ENCODE measurements at places on chromosomes 3 and 15.

DNA sequence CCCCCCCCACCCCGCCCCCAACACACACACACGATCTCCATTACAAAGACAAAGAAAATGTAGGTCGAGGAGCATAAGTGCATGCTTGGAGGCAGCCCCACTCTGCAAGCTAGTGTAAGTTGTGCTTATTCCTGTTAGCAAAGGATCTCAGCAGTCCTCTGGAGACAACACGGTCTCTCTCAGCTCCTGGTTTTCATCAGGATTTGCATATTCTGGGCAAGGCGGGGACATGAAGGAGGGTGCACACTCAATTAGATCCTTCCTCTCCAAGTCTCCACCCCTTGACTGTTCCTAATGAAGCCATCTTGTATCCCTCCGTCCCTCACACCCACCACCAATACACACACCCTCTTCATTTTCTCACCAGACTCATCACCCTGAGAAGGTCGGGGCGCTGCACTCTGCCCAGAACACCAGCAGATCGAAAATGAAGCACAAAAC lies 63.8 kb downstream of the MRPL46 start:
- DNase-seq: no peak

DNA sequence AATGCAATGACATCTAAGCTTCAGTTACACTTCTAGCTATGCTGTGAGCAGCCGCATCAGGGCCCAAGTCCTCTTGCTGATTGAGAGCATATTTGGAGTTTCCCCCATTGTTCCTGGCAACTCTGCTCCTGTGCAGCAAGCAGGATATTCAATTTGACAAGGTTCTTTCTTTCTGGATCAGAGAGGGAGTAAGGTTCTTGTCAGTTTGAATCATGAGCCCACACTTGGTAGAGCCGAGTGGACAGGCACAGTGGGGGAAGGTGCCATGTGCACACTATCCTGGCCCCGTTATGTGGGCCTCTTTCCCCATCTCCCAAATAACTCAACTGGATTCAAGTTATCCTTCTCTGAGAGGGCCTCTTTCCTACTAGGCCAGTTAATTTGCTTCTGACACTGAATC lies 385.4 kb downstream of the ZIC1 start:
- DNase-seq: no peak

DNA sequence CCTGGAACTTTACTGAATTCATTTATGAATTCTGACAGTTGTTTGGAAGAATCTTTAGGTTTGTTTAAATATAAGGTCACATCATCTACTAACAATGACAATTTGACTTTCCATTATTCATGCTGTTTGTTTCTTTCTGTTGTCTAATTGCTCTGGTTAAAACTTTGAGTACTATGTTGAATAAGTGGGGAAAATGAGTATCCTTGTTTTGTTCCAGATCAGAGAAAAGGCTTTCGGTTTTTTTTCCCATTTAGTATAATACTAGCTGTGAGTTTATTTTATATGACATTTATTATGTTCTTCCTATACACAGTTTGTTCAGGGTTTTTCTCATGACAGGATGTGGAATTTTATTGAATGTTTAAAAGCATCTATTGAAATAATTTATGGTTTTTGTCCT lies 11.3 kb upstream of the TUBGCP5 start:
- no peak for DNase-seq

DNA sequence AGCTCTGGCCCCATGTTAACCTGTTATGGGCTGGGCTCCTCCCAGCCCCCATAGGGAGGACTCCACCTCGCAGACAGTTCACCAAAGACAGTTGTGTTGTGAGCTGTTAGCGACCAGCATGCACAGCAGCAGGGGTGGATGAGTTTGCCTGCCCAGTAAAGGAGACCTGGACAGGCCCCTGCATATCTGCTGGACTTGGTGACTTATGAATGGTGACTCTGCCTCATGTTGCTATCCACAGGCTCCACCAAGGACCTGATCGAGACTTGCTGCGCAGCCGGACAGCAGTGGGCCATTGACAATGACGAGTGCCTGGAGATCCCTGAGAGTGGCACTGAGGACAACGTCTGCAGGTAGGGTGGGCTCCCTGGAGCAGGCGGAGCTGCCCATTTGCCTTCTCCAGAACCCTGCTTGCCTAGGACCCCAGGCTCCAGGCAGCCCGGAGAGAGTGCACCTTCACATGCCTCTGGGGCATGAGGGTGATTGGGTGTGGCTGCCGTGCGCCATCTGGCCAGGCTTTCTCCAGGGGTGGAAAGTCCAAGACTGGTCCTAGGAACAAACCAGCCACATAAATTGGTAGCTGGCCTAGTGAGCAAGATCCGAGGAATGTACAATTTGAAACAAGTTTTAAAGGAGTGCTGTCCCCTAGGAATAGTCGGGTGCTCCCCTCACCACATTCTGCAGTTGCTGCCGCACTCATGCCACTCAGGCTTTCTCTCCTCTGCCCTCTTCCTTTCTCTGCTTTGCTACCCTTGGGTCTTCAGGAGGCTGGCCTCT lies 59.1 kb downstream of the FBLN2 start:
- no peak for DNase-seq

DNA sequence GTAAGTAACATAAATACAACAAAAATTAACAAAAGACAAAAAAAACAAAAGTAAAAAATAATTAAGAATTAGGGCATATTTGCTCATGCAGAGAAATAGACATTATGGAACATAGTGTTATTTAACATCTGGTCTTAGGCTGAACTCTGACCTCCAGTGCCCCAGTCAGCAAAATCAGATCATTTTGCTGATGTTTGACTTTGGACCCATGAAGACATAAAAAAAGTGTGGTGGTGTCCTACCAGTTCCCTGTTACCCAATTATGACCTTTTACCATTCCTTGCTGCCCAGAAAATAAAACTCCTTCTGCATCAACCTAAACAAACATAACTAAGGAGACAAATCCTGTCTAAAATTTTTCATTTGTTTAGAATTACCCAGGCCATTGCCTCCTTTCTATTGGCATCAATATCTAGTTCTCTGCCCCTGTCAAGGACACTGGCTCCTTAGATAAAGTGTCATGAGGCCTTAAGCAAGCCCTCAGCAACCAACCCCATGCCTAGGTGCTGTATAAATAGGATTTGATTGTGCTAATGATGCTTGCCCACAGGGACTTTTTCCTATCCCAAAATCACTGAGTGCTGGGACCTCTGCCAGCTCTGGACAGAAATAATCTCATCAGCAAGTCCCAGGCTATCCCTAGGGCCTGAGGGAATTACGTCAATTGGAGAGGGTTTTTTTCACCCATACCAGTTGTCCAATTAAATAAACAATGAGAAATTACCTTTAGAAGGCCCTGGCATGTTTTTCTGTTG lies 334.5 kb upstream of the UMPS start:
- no peak for DNase-seq

- DNase-seq: peak; percentile 86
These were observed 530.2 kb downstream of the SOX2 start for GRCh38 chr3:182241766-182242488.

DNA sequence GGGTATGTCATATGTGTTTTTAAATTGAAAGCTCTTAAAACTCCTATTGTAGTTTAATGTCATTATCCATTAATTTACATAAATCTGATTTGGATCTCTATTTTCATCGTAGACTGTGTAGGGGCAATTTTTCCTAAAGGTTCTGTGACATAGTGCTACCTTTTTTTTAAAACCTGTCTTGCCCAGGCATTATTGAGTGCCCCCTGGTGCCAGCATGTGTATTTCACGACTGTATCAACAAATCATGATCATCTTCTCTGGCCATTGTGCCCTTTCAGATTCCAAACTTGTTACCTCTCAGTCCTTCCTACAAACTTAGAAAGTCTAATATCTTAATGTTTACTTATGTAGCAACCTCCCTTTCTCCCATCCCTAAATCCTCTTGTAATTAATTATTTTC lies 97.2 kb upstream of the FLNB start:
- no peak for DNase-seq

GRCh38 chr15:63551400-63551799 lies 45.8 kb upstream of the FBXL22 start:
- DNase-seq: no peak

DNA sequence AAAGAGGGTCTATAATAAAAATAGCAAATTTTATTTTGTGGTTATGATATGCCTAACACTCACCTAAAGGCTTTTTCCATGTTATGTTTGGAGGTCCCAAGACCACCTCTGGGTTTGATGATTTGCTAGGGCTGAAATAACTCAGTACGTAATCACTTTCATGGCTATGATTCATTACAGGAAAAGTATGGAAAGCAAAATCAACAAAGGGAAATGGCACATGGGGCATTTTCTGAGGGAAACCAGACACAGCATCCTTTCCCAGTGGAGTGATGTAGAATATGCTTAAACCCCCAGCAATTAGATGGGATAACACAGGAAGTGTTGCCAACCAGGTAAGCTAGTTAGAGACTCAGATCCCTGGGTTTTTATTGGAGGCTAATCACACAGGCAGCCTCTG lies 701.6 kb upstream of the CBLB start:
- no peak for DNase-seq
